Activated naive CD8-positive, alpha-beta T cell treated with anti-CD3 and anti-CD28 coated beads, Interleukin-2, amount 50 U/mL, for 24 hours (primary cell): ENCODE measurements at places on chromosomes 16 and 17.

DNA sequence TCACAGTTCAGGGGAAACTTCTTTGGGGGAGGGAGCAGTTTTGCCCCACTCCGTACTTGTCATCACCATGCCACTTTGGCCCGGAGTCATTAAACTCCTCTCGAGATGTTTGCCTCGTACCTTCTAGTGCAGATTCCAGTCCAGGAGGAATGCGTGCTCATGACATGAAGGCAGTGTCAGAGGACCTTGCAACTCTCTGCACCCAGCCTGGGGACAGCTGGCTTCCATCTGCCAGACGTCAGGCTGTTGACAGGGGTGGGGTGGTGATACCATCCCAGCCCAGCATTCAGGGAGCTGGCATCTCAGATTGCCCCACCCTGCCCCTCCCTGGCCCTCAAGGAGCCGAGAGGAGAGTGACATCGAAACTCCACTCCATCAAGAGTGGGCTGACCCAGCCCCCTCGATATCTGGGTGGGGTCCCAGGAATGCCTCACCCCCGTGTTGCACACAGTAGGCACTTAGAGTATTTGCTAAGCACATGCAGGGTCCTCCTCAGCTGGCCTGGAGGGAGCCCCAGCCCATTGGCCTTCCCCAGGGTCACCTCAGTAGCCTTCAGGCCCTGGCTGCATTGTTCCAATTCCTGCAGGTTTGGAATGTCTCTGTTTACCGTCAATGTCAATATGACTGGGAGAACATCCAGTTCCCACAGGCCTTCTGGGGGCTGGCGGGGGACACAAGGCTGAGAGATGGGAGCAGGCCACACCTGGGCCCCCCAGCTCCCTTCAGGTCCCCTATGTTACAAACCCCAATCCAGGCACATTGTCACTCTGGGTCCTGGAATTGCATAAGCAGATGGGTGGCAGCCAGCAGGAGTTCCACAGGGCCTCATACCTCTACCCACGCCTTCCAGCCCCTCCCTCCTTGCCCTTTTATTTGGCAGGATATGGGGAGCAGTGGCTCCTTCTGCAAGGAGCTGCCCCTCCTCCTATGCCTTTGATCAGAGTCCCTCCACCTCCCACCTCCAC is 21.3 kb upstream of the EMP2 start:
- no peak for DNase-seq

GRCh38 chr17:40361925-40362695 is 2.4 kb downstream of the GJD3 start:
- no peak for DNase-seq

- no peak for DNase-seq
Measured at GRCh38 chr17:49496867-49497147, 1.7 kb downstream of the NGFR start.

GRCh38 chr16:80792031-80792430 is 12.4 kb downstream of the CDYL2 start:
- DNase-seq: no peak

DNA sequence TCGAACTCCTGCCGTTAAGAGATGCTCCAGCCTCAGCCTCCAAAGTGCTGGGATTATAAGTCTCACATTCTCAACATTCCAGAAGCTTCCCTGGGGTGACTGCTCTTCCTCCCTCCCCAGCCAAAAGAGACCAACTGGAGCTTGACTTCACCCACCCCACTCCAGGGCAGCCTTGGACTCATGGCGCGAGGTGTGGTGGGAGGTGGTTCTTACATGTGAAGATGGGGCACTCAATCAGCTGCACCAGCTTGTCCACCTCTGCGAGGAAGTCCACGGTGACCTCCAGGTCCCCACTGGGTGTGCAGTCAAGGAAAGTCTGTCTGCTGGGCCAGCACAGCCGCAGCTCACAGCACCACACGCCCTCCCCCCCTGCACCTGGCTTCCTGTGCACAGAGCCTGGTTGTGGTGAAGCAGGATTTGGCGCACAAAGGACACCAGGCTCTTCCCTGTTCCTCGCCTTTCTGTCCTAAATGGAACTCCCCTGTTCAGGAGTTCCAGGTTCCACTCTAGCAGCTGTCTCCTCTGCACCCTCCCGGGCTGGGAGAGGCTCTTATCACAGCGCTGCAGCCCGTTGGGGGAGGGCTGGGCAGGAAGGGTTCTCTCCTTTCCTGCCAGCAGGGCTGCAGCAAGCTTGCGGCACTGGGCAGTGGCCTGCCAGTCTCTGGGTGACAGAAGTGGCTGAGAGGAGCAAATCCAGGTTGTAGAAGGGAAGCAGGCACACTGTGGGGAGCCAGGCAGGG is 9.6 kb upstream of the MTSS2 start:
- DNase-seq: no peak

DNA sequence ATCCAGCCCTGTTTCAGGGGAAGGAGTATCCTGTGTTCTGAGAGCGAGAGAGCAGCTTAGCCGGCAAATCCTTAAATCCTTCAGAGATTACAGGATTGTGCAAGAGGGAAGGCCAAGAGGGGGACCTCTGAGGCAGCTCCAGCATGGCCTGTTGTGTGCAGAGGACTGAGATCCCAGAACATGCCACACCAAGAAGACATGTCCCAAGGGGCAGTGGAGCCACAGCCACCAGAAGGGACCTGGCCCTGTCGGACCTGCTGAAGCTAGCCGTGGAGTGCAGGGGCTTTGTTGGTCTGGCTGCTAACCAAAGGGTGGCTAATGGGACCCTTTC is 1.6 kb upstream of the MRC2 start:
- no peak for DNase-seq
